Body of pancreas (tissue), 4 donors: ENCODE measurements at places on chromosomes 16 and 17. TPM values are rescaled to one million over a fixed set of nuclear protein-coding genes. Genes with fewer than 3 reads are reported as not detected.

TLCD1 gene
- total RNA-seq = 3.1 TPM

GRCh38 chr16:84710686-84711085, 10.9 kb downstream of the USP10 start:
- no peak for DNase-seq

GCGR gene
- 0.52 TPM for total RNA-seq

GRCh38 chr17:7443499-7444485, 1.1 kb upstream of the CHRNB1 start:
- no peak for DNase-seq
